ENCODE measurements at places on chromosomes 13 and 19.

DNA sequence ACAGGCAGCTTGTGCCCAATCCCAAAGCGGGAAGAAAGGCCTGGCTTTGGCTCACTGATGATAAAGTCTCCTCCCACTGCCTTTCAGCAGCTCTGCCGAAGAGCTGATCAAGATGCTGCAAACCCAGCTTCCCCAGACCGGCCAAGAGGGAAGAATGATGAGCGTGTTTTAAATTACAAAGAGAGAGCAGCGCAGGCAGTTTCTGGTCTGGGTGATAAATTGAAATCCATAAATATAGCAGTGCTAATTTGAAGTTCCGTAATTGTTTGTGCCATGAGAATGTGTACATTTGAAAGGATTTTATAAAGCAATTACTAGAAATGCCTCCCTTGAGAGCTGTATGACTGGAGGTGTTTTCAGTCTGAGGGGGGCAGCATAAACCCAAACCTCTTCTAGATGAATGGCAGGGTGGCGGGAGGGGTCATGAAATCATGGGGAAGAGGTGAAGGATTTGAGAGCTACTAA, 171.8 kb downstream of the STK24 start:
- DNase-seq = no peak

DNA sequence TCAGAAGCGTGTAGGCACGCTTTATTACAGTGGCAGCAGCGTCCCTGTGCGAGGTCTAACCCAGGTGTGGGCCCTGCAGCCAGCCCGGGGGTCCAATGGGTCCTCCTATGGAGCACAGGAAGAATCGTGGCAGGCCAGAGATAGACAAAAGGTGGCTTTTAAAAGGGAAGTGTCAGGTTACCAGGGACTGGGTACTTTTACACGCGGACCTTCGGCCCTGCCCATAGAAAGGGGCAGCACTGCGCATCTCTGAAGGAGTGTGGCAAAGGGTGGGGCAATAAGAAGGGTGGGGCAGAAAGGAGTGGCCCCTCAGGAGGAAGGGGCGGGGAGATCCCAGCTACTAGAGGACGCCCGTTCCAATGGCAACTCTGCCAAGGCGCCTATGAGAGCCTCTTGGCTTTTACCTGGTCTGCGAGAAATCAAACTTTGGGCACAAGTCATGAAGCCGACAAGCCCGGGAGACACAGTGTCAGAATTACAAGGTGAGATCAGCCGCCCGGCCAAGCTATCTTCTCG, 1419.8 kb downstream of the UQCRFS1 start:
- peak; percentile 47 for DNase-seq

DNA sequence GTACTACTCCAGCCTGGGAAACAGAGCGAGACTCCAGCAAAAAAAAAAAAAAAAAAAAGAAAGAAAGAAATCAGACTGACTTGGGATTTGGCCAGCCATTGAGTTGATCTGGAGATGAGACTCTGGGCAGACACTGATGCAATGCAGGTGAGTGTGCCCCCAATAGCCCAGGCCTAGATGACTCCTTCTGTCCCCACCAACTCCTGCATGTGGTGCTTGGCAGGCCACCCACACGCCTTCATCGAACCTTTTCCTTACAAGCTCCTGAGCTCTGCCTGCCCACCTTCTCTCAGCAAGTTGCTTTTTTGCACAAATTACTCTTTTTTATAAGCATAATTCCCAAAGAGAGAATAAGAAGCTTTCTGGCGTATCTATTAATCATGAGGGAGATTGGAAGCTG, 97.9 kb upstream of the MBNL2 start:
- no peak for DNase-seq

DNA sequence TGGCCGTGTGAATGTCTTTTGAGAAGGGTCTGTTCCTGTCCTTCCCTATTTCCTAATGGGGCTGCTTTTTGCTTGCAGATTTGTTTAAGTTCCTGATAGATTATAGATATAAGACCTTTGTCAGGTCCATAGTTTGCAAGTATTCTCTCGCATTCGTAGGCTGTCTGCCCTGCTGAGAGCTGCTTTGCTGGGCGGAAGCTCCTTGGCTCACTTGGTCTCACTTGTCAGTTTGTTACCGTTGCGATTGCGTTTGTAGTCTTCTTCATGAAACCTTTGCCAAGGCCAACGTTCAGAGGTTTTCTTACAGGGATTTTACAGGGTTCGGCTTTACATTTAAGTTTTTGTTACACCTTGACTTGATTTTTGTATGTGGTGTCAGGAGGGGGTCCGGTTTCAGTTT, 44.0 kb upstream of the TFDP1 start:
- DNase-seq = no peak

- no peak for DNase-seq
Observed at GRCh38 chr13:63636316-63636993, 2220.8 kb upstream of the PCDH20 start.

- no peak for DNase-seq
Observed at GRCh38 chr19:19628501-19629134, 598 bp upstream of the LPAR2 start.

- DNase-seq = no peak
Observed at GRCh38 chr13:40161931-40162330, 504.5 kb downstream of the FOXO1 start.

DNA sequence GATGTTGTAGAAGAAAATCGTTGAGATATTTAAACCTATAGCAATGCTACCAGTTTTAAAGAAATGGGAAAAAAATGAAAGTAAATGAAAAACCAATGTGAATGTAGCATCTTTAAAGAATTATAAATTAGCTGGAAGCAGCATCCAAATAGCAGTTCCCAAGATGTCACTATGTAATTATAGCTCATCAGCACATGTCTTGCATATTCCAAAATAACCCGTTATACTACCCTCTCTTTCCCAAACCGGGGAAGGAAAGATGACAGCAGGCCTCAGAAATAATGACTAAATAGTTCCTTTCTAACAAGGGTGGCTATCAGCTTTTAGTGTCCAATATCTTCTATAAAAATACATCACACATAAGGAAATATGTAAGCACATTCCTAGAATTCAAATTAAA, 140.5 kb downstream of the FGF14 start:
- DNase-seq = no peak

DNA sequence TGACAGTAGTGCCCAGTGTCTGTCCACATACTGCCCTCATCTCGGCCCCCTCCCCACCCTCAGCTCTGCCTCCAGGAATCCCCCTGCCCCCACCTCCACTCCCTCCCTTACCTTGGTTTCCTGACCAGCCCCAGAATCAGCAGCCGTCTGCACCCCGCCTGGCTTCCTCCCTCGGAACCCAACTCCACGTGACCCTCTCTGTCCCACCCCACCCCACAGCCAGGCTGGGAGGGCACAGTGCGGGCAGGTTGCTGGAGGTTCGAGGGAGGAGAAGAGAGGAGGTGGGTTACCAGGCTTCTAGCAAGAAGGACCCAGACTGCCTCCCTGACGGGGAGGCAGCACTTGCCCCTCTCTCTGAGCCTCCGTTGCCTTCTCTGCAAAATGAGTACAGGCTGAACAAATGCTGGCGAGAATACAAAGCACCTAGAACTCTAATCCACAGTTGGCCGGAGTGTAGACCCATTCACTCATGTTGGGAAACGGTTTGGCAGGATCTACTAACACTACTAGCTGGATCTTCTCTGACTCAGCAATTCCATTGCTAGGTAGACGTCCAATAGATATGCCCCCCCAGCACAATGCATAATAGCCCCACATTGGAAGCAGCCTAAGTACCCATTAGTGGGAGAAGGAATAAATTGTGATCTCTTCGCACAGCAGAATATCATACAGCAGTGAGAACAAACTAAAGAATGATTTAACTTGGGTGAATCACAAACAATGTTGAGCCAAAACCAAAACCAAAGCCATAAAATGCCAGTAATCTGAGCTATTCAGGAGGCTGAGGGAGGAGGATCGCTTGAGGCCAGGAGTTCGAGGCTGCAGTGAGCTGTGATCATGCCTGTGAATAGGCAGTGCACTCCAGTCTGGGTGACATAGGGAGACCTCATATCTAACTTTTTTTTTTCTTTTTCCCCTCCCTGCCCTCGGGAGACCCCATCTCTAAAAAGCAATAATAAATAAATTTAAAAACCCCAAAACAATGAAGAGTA, at the start of gene RASAL3:
Gene RASAL3, minus strand, starts transcription at position 151 of the 992 bp plus-strand sequence. CDS start 186 bp downstream, outside the sequence.
- DNase-seq = peak; percentile 33

DNA sequence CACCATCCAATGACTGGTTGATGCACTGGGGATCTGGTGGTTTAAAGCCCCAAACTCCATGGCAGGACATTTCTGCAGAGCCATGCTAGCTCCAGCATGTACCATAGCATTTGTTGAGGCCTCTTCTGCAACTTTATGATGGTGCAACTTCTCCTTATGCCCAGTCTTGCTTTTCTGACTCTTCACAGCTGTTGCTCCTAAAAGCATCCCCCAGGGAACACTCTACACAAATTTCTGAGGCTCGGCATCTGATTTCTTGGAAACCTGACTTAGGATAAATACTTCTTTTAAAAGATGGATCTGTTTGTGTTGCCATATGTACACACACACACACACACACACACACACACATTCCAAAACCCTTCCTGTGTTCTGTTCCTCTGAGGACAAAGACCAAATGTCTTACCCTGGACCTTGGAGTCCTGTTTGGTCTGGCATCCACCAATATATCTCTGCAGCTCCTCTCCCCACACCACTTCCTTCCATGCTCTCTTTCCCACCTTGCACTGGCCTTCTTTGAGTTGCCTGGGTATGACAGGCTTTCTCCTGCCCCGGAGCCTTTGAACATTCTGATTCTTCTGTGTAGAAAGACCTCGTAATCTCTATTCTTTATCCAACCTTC, 388.5 kb upstream of the ZNF507 start:
- DNase-seq = no peak

GRCh38 chr13:100526318-100527000, 62.1 kb downstream of the GGACT start:
- no peak for DNase-seq

DNA sequence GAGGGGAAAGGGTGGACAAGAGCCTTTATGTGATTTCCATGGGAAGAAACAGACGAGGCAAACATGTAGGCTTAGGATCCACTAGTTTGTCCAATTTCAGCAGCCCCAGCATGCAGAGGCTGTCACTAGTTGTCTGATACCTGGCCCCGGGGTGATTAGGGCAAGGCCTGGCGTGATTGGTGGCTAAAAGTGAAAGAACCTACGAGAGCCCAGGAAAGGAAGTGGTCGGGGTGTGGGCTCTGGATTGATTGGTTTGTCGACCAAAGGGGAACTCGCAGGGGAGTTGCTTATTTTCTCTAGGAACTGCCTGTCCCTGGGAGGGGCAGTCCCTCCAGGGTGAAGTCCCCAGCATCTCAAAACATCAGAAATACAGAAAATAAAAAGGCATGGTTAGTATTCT, 64.2 kb upstream of the UQCRFS1 start:
- peak; percentile 2 for DNase-seq

DNA sequence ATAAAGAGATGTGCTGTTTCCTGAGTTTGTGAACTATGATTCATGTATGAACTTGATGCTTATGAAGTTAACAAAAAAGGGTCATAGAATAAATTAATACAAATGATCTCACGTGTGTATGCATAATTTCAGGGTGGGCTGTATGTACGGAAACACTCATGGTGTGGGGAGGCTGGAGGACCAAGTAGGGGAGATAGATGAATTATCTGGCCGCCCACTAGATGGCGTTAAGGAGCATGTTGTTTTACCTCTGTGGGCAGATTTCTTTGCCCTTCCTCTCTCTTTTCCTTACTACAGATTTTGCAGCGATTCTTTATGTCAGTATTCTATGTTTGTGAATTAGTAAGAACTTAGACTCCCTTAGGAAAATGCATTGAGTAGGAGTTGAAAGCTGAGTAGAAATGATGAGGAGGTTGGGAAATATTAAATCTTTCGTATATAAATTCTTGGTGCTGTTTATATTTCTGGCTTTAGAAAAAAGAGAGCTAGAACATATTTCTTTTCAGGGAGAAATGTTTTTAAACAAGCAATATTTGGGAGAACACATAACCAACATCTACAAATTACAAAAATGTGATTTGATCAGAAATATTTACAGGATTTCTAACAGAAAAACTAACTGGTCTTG, 47.4 kb upstream of the TMTC4 start:
- DNase-seq = no peak

GRCh38 chr13:58620176-58620575, 988.6 kb downstream of the PCDH17 start:
- no peak for DNase-seq

DNA sequence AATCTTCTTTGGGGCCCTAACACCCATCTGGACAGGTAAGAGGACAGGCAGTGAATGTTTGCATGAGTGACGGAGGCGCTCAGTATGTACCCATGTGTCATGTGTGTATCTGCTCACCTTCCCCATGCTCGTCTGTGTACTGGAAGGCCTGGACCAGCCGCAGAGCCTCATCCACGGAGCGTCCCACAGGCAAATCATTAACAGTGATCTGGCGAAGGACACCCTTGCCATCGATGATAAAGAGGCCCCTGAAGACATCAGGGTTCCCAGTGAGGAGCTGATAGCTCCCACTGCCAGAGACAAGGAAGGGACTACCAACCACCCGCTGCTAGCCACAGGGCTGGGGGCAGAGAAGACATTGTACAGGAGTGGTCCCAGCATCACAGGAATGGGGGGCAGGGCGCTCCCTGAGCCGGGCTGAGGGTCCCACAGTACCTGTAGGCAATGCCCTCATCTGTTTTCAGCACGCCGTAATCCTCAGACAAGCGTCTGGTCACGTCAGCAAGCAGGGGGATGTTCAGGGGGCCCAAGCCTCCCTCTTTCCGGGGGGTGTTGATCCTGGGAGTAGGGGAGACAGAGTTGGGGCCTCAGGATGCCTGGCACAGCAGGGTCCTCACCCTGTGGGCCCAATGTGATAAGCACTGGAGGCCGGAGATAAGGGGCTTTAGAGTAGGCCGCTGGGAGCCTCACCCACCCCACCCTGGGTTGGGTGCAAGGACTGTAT, 1.7 kb downstream of the PRDX2 start:
- DNase-seq = no peak

GRCh38 chr19:3146677-3147100, 10.9 kb downstream of the GNA15 start:
- peak; percentile 29 for DNase-seq

DNA sequence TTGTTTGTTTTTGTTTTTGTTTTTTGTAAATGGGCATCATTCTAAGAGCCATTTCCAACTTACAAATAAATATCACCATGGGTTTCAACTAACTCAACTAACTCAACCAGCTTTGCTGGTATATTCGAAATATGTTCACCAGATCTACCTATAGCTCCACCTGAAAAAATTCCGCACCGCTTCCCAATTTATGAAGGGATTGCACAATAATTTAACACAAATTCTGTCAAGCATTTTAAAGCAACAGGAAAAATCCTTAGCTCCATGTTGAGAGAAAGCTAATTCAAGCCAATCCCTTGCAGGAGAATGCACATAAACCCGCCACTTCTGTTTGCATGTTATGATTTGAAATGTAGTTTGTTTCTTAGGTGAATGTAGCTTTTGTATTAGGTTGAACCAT, 417.8 kb downstream of the EFNB2 start:
- DNase-seq = no peak

GRCh38 chr13:97386801-97387484, 47.0 kb upstream of the RAP2A start:
- no peak for DNase-seq

- no peak for DNase-seq
Observed at GRCh38 chr19:17138937-17139598, 63.5 kb downstream of the MYO9B start.

- DNase-seq = no peak
Observed at GRCh38 chr13:30829145-30829832, 76.8 kb upstream of the MEDAG start.

- DNase-seq = no peak
Observed at GRCh38 chr19:39194832-39195542, 1.8 kb upstream of the NCCRP1 start.

GRCh38 chr19:3413796-3414327, 47.5 kb downstream of the NFIC start:
- no peak for DNase-seq

- DNase-seq = no peak
Observed at GRCh38 chr19:38665219-38665931, 17.9 kb downstream of the ACTN4 start.
